Stimulated activated naive CD4-positive, alpha-beta T cell treated with Interleukin-2 at 50 U/mL for 16 hours (primary cell): ENCODE measurements at places on chromosomes 2 and 18.
A peak's percentile ranks its signal among the peaks of the same experiment; 100 is the strongest.

GRCh38 chr2:44215827-44216226 lies 47.2 kb downstream of the PPM1B start:
- DNase-seq, result no peak

GRCh38 chr18:30192216-30192615 lies 850.3 kb downstream of the DSC3 start:
- no peak for DNase-seq

DNA sequence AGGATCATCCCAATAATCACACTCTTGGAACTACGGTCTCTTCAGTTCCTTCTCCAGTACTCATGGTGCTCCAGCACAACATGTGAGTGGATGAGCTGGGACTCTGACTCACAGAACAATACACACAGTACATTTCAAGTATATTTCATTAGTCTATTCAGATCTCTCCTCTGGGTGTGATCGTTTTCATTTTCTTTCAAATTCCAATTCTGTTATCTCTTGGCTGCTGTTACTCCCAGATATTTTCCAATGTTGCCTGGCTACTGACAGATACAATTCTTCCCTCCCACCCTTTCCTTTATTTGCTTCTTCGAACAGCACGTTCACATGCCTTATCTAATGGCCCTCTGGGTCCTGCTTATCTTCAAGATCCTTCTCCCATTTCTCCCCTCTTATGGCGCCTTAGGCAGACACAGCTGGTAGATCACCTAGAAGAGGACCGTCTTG lies 216.0 kb downstream of the ACKR3 start:
- no peak for DNase-seq

GRCh38 chr2:219571311-219572236 lies at the start of gene OBSL1:
Gene OBSL1 (minus strand): TSS chr2:219571539. CDS start chr2:219571232, 307 bp downstream.
- no peak for DNase-seq

GRCh38 chr2:112692918-112693317 lies 27.9 kb upstream of the NT5DC4 start:
- peak; percentile 58 for DNase-seq

- no peak for DNase-seq
Measured at GRCh38 chr2:73839653-73840411, 11.1 kb downstream of the STAMBP start.

GRCh38 chr2:226791056-226791486 lies 8.5 kb downstream of the IRS1 start:
- no peak for DNase-seq

DNA sequence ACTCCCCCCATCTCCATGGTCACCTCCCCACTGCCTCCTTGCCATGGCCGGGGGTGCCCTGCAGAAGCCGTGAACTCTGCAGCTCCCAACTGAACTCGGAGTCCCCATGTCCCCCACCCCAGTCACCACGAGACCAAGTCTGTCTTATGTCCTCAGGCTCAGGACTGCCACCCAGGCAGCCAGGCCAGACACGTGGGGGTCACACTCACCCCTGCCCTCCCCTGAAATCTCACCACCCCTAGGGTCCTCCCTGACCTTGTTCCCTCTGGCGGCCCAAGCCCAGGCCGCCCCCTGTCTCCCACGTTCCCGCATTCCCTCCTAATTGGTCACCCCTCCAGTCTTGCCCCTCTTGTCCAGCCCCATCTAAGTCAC lies 11.0 kb downstream of the AQP12A start:
- no peak for DNase-seq

DNA sequence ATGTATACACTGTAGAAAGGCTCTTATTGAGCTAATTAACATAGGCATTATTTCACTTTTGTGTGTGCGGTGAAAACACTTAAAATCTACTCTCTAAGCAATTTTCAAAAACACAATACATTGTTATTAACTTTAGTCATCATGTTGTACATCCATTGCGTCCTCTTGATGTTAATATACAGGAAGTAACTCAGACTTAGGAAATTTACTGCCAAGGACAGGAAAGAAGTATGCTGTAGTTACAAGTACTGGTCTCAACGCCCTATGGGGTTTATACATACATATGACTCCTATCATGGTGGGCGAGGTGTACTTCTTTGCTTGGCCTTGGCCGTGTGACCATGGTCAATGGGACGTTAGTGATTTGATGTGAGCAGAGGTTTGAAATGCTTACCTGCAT lies 15.5 kb downstream of the SCTR start:
- DNase-seq, result no peak

GRCh38 chr2:230048010-230048671 lies 20.6 kb downstream of the SLC16A14 start:
- no peak for DNase-seq

DNA sequence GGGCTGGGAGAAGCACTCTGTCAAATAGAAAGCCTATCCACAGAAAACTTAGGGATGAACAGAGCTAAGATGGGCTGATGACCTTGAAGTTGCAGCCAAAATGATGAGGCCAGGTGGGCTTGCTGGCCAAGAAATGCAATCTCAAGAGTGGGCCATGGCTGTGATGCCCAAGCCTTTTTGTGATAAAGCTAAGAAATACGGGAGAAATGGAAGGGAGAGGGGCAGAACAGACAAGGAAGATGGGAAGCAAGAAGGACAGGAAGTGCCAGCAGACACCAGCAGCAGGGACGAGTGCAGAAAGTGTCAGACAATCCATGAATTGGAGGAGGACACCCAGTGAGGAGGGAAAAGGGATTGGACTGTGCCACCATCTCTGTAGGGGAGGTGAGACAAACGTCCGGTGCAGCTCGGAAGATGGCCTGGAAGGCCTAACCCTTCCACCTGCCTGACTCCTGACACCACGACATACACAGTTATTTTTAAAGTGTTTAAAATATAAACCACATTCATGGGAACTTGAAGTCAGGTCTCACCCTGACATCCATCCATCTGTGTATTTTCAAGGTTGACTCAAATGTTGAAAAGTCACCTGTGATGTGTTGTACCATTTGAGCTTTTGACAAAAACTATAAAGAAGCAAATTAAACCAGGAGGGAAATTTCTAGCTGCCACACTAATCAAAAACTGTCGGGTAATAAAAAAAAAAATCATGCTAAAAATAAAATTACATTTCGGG lies 105.5 kb downstream of the BCL2 start:
- DNase-seq, result no peak
